Midbrain (tissue), 1 donor: ENCODE measurements at places on chromosomes 3 and 15.

DNA sequence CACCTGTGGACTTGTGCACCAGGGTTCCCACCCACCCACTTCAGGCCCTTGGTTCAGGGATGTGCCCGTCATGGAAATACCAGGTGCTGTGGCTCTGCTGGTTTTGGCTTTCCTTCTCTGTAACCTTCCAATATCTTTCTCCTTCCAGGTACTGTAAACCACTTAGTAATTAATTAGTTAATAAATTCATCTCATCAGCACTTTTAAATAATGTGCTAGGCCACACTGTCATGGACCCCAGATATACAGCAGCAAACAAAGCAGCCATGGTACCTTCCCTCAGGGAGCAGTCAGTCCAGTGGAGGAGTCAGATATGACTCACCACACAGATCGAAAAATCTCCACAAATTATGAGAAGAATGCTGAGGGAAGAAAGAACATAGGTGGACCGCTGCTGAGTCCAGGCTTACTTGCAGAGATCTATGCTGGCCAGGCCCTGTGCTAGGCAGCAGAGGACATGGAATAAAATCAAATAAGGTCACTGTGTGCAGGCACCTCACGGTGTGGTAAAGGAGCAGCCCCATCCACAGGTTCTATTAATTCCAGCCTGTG is 6.8 kb upstream of the GATA2 start:
- no peak for DNase-seq

- no peak for DNase-seq
Measured at GRCh38 chr3:170992854-170993253, 33.7 kb downstream of the SLC2A2 start.

GRCh38 chr3:59069838-59070237 is 20.0 kb upstream of the CFAP20DC start:
- no peak for DNase-seq

DNA sequence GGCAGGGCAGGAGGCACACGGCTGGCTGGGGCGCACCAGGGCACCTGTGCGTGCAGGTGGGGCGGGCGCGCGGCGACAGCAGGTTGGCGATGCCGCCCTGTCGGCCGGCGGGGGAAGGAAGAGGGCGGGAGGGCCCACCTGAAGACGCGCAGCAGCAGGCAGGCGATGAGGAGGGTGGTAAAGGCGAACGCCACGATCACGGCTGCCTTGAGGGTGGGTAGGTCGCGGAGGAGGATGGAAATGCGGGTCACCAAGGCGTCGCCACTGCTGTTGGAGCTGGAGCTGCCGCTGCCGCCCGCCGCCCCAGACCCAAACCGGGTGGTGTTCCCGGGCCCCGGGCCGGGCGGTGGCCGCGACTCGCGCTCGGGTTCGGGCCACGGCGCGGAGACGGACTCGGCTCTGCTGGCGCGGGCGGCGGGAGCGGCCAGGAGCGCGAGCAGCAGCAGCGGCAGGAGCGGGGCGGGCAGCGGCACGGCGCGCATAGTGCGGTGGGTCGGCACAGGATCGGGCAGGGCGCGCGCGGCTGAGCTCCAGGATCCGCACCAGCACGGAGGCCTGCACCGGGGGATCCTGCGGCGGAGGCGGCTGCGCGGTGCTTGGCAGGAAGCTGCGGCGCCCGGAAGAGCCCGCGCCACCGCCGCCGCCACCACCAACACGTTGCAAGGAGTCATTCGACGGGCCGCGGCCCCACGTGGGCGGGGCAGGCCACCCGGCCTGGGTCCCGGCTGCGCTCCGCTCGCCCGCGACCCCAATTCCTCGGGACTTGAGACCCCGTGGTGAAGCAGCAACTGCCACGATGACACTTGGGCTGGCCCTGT is at the start of gene FAM174B:
TSS of gene FAM174B (minus strand) at position 598 of the 818 bp plus-strand sequence.
- DNase-seq, result peak; percentile 10

GRCh38 chr3:13845806-13846205 is 34.1 kb downstream of the WNT7A start:
- no peak for DNase-seq

GRCh38 chr3:104437131-104437750 is 929.5 kb upstream of the ALCAM start:
- DNase-seq, result peak; percentile 42

DNA sequence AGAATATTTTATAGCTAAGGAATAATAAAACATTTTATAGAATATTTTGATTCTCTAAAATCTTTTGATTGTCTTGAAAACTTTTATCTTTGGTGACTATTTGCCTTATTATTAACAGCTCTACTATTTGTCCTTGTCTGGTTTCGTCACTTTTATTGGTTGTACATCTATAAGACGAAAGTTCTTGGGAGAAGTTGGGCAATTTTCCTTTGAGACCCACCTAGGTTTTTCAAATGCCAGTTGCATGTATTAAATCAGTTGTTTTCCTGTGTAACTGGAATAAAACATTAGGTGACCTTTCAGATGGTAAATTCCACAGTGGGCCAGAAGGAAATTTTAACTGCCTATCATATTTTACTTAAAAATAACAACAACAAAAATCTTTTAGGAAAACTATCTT is 1245.7 kb downstream of the SI start:
- no peak for DNase-seq

- no peak for DNase-seq
Measured at GRCh38 chr3:50430950-50431435, 71.7 kb upstream of the TMEM115 start.

DNA sequence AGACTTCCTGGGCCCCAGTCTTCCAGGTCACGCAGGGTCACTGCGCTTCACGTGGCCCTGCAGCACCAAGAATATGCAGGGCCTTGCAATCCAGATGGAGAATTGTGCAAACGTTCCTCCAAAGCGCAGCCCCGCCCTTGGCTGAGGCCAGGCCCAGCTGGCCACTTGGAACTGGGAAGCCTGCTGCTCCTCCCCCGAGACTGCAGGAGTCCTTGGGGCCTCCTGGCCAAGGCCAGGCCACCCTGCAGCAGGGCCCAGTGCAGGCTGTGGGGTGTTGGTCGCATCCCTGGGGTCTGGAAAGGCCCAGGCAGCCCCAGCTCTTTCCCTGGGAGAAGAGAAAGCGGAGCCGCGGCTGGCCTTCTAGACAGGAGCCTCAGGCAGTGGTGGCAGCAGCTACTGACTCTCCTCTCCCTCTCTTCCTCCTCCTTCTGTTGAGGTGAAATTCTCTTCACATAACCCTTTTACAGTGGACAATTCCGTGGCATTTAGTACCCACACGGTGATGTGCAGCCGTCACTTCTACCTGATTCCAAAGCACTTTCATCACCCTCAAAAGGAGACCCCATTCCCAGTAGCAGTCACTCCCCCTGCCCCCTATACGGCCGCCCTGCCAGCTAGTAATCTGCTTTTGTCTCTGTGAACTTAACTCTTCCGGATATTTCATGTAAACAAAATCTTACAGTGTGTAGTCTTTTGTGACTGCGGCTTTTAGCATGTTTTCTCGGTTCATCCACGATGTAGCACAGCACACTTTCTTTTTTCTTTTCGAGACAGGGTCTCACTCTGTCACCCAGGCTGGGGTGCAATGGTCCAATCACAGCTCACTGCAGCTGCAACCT is 103.9 kb downstream of the TMEM266 start:
- no peak for DNase-seq

DNA sequence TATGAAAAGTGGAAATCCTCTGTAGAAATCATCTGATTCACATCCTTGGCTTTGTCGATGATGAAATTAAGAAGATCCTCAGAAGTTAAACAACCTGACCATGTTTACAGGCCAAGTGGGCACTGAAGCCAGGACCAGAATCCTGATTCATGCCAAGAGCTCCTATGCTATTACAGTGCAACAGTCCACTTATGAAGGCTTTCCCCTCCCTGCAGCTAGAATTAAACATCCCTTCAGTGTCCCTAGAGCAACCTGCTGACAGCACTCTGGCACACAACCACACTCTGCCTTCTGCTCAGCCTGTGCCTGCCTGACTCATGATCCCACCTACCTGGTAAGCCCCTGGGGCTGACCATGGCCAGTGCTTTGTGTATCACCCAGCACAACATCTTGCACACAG is 33.8 kb downstream of the TXNRD3 start:
- no peak for DNase-seq

- no peak for DNase-seq
Measured at GRCh38 chr3:184177331-184177731, 2.7 kb downstream of the AP2M1 start.

- no peak for DNase-seq
Measured at GRCh38 chr3:76367281-76367680, 581.9 kb upstream of the ZNF717 start.

DNA sequence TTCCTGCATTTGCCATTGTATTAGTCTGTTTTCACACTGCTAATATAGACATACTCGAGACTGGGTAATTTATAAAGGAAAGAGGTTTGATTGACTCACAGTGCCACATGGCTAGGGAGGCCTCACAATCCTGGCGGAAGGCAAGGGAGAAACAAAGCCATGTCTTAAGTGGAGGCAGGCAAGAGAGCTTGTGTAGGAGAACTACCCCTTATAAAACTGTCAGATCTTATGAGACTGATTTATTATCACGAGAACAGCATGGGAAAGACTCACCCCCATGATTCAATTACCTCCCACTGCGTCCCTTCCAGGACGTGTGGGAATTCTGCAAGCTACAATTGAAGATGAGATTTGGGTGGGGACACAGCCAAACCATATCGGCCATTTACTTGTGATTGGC is 27.8 kb downstream of the YEATS2 start:
- no peak for DNase-seq

GRCh38 chr15:65416845-65417416 is 5.8 kb downstream of the IGDCC4 start:
- DNase-seq, result peak; percentile 67

DNA sequence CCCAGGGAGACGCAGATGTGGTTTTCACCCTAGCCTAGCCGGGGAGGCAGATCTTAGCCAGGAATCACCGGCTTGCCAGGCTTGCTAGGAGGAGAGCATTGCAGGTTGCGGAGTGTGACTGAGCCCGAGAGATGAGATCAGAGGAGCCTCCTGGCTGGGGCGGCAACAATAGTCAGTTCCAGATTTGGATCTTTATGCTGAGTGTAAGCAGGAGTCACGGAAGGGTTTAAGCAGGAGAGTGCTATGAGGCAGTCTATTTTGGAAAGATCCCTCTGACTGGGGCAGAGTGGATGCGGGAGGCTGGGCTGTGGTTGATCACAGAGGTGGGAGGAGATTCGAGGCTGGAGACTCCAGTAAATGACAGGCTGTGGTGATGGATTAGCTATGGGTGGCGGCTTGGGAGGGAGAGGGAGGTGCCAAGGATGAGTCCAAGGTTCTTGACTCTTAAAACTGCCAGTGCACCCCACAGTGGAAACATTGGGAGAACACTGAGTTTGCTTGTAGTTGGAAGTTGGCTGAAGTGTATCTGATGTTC is 10.4 kb upstream of the BAHD1 start:
- DNase-seq, result no peak

DNA sequence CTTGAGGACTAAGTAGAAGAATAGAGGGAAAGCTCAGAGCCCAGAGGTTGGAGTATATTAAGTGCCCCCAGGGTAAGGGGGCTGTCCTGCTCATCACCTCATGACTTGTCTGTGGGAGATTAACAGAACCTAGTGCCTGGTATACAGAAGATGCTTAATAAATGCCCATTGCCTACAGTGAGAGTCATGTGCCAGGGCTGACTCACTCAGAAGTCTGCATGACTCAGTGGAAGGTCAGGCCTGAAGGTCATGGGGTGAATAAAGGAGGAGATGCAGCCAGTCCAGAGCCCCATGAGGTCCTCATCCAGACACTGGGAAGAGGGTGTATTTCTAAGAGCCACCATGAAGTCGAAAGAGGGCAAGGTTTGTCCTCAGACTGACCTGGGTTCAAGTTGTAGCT is 62.5 kb upstream of the TLE3 start:
- no peak for DNase-seq

GRCh38 chr3:127964816-127965215 is 49.8 kb downstream of the KBTBD12 start:
- DNase-seq, result no peak

GRCh38 chr15:79769069-79769481 is 127.7 kb downstream of the MTHFS start:
- no peak for DNase-seq

- no peak for DNase-seq
Measured at GRCh38 chr15:29263289-29263688, 6.3 kb downstream of the NSMCE3 start.

- DNase-seq, result no peak
Measured at GRCh38 chr15:101016581-101016980, 97.4 kb downstream of the LRRK1 start.

DNA sequence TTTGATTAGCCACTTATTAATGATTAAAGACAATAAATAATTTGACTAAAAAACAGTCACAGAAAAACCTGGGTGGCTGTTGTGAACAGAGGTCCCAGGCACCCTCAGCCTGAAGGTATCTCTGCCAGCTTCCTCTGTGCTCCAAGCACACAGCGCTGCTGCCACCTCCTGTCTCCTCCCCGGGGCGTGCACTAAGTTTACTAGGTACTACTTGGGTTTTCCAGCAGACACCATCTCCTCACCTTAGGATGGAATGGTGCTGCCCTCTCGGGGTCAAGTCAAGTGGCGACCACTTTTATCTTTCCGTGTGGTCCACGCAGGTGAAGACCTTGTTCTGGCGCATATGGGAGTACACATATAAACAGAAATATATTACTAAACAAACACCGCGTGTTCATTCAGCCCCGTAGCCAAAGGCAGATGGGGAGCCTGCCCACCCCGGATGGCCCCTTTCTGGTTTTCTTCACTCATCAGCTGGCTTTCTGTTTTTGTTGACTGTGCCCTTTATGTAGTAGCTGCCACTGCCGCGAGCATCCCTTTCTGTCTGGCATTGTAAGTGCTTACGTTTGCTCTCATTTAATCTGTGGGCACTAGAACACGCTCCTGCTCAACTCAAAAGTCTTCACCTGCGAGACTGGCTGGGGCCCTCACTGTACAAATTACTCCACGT is 128.0 kb downstream of the LRIG1 start:
- no peak for DNase-seq

DNA sequence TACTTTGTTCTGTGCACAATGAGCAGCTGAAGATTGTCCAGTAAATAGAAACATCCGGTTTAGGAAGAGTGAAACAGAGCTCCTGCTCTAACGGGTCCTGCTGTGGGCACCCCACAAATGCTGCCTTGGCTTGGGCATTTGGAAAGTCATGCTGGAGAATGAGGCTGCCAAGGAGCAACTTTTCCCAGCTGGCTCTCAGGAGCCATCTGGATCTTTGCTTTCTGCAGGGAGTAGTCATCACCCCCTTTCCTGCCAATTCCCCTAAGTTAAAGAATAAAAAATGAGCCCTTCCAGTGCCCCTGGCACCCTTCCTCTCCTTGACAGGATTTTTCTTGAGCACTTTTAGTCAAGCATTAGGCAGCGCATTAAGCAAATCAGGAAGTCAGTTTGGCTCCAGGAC is 90.0 kb downstream of the FAM43A start:
- no peak for DNase-seq
